Bone marrow (tissue), 2 donors: ENCODE measurements at places on chromosomes 2 and 18.

GRCh38 chr18:56333146-56333545, 305.2 kb downstream of the TXNL1 start:
- DNase-seq: no peak

GRCh38 chr2:105344704-105345345, 7.5 kb downstream of the C2orf49 start:
- DNase-seq: no peak

DNA sequence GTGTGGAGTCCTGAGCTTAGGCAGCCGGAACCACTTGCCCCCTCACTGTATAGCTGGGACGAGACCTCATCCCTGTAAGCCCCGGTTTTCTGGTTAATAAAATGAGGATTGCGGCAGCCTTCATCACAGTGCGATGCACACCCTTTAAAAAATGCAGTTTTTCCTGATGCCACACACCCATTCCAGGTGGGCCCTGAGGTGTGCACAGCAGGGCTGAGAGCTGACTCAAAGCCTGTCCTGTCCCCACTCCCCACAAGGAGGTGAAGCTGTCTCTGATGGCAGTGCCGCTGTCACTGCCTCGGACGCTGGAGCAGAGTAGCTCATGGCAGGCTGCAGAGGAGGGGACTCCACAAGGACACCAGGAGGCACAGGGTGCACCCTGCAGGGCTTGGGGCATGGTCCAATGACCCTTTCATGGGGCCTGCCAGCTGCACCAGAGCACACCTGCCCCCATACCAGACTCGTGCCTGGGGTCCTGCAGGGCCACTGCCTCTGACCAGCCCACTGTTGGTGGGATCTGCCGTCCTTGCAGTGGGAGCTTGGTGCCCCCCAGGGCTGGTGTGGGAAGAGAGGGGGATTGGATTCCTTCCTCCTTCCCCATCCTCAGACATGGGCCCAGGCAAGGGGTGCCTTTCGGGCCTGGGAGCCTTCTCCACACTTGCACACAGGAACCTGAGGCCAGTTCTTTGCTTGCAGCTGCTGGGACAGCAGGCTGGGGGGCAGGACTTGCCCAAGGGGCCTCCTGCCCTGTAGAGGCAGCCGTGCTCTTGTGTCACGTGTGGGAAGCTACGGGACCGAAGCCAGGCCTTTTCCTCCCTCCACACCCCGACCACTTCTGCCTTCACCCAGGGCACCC, 22.8 kb downstream of the GPC1 start:
- DNase-seq: no peak

- no peak for DNase-seq
Observed at GRCh38 chr2:203973000-203973399, 36.4 kb downstream of the ICOS start.

GRCh38 chr2:170113168-170113894, 64.6 kb upstream of the MYO3B start:
- DNase-seq: no peak

DNA sequence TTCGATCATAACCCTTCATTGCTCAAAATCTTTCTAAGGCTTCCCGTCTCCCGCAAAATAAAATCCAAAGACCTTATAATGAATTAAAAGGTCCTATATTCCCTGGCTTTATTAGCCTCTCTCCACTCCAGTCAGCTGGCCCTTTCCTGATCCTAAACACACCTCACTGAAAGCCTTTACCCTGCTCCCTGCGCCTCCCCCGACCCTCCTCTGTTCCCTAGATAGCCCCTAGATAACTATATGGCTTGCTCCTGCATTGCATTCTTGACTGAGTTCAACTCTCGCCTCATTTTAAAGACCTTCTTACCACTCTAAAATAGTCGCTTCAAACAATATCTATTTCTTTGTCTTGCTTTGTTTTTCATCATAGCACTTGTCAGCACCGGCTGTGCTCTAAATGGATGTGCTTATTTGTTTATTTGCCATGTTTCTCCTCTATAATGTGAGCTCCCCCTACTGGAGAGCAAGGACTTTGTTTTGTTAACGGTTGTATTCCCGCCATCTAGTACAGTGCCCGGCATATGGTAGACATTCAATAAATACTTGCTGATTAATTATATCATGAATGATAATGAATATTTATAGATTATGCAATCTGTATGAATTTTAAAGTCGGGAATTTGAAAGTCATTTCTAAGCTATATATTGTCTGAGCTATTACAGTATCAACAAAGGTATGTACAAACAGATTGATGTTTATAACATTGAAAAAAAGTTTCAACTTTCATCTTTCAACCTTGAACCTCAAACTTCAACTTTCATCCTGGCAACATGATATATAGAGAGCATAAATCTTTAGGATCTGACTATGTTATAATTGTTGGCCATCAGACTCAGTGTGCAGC, 32.4 kb upstream of the VIT start:
- peak; percentile 53 for DNase-seq

DNA sequence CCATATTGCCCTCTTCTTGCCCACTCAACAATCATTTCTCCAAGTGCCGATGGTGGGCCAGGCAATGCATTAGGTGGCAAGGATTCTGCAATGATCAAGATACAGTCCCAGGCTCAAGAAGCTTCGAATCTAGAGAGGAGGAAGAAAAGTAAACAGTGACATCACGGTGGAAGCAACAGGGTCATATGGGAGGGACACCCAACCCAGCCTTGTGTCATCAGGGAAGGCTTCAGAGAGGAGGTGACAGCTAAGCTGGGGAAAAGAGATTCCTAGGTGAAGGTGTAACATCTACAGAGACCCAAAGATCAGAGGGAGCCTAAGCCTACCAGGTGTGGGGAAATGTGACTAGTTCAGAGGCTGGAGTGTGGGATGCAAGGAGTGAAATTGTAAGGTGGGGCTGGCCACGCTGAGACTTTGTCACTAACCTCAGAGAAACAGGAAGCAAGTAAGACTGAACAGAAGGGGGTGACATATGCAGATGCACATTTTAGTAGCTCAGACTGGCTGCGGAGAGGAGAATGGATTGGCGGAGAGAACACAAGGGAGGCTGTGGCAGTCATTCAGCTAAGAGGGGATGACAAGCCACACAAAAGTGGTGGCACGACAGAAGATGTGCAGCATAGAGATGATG, 104.9 kb downstream of the ANKRD44 start:
- no peak for DNase-seq

DNA sequence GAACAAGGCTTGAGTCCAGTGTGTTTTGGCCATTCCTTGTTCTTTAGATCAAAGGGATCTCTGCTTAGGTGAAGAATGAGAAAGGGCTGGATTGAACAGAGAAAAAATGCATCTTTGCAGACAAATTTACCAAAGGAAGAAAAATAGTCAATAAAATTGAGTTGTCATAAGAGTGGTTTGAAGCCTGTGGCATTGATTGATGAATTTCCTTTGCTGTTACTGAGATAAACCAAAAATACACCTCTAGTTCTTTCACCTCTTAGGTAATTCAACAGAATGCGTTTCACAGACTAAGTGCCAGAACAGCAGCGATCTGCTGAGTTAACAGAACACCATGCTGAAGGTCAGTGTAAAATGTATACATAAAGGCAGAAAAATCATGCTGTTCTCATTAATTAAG, 96.8 kb downstream of the SPHKAP start:
- DNase-seq: no peak

DNA sequence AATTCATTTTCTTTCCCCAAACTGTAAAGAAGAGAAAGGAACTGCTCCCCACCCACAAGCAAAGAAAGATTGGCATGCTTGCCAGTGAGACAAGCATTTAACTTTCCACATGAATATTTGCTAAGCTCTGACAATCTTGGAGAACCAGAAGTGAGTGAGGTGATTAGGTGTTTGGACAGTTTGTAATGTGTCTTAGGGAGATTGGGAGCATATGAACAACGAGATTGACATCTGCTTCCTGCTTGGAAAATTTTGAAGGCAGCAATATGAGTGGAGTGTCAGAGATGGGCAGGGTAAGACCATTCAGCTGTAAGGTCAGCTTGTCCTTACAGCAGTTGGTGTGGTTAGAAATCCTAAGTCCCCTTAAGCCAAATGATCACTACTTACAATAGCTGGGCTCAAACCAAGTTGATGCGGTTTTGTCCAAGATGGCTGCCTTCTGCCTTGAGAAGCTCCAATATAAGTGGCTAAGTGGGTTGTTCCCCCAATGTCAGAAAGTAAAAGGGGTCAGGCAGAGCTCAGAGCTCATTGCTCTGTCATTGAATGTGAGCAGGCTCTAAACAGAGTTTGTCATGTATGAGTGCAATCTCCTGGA, 36.0 kb upstream of the GALNT5 start:
- no peak for DNase-seq

GRCh38 chr2:36559221-36559942, 38.6 kb downstream of the FEZ2 start:
- DNase-seq: no peak

GRCh38 chr2:196160946-196161345, 10.4 kb downstream of the STK17B start:
- no peak for DNase-seq

- no peak for DNase-seq
Observed at GRCh38 chr18:10965119-10965518, 184.2 kb downstream of the PIEZO2 start.

GRCh38 chr2:25981596-25982272, 563 bp downstream of the KIF3C start:
- no peak for DNase-seq

- DNase-seq: no peak
Observed at GRCh38 chr2:60067006-60067405, 486.4 kb downstream of the BCL11A start.

- no peak for DNase-seq
Observed at GRCh38 chr2:55801436-55801835, 107.8 kb upstream of the PNPT1 start.

- DNase-seq: no peak
Observed at GRCh38 chr2:149200109-149200520, 130.3 kb upstream of the LYPD6 start.

GRCh38 chr18:58119819-58120218, 75.8 kb downstream of the NEDD4L start:
- no peak for DNase-seq

- DNase-seq: no peak
Observed at GRCh38 chr2:222281506-222281905, 17.3 kb downstream of the PAX3 start.

DNA sequence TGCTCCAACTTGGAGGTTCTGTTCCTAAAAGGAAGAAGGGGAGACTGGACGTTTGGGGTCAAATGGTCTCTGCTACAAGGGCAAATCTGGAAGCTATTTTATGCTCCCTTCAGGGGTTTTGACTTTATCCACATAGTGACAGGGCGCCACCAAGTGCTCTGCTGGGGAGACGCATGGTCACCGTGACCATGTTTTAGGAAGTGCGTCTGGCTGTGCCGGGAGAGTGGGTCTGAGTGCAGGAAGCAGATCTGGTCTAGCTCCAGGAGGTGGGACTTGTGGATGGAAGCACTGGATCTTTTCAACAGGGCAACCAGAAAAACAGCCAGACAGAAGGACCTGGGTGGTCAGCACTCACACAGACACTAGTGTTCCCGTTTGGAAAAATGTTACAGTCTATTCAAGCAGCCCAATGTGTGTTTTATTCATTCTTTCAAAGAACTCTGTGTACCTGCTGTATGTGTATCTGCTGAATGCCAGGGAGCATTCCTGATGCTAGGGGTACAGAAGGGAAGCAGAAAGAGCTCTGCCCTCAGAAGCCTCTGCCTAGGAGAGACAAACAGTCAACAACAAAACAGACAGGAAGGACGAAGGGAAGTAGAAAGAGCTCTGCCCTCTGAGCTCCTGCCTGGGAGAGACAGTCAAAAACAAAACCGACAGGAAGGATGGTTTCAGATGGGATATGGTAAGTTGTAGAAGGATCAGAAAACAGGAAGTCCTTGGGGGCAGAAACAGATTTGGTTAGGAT, 14.3 kb downstream of the IMPA2 start:
- peak; percentile 76 for DNase-seq

GRCh38 chr2:128304715-128305554, 13.7 kb downstream of the HS6ST1 start:
- no peak for DNase-seq

GRCh38 chr18:76395609-76396008, 99.4 kb downstream of the ZNF516 start:
- no peak for DNase-seq

DNA sequence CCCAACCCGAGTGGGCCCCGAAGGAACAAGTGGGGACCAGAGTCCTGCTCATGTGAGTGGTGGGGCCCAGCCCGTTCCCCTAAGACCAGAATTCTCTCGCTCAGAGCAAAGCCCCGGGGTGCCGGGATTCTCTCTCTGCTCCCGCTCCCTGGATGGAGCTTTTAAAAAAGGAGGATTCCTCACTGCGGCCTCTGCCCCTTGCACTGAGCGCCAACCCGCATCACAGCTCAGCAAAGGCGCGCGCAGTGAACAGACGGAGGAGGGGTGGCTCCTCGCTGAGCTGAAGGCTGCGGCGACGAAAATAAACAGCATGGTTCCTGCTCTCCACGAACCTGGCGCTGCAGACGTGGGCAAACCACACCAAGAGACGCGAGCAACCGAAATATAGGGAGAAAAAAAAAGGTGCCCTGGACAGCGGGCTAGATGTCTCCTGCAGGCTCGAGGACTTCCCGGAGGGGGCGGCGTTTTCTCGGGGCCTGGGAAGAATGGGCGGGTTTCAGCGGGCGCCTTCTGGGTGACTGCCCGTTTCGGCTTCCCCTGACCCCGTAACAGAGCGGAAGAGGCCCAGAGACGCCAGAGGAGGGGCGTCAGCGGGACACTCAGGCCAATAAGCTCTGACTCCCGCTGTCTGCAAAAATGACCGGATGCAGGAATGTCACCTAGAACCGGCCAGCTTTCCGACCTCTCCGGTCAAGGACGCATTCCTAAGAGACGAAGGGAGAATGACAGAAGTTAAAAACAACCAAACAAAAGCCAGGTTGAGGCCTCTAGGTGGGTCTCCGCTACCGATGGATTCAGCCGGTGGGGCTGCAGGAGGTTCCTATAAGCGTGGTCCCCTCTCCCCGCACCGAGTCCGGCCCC, 819 bp upstream of the KLF11 start:
- peak; percentile 59 for DNase-seq

- no peak for DNase-seq
Observed at GRCh38 chr2:183390109-183390508, 265.9 kb downstream of the NUP35 start.

DNA sequence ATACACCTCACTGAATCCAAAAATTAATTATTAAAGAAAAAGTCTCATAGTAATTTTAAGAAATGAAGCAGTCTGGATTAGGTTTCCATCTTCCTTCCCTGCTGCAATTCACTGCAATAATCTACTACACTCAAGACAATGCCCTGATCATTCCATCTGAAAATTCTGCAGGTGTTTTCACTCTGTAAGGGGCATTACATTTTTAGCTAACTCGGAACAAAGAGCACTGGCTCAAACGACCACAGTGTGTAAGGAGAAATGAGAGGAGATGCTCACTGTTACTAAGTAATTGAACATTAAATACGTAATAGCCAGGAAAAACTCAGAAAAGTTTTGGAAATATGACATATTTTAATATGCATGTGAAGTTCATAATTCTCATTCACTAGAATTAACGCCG, 1.3 kb downstream of the B4GALT6 start:
- DNase-seq: no peak

GRCh38 chr18:9091066-9091476, 11.4 kb upstream of the NDUFV2 start:
- DNase-seq: no peak

DNA sequence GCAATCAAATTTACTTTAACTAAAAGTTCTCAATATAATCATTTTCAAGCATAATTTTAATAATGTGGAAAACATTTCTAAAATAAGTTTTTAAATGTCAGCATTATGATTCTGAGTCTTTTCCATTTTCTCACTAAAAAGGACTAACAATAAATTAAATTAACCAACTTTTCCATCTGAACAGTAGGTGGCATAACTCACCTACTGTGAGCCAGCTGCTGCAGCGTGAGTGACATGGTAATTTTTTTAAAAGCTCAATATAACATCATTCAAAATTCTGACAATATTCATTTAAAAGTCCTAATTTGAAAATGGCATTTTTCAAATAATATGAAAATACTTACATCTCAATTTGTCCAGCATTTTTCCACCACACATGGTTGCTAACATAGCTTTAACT, 66.5 kb downstream of the DTNB start:
- no peak for DNase-seq
